T-cell (primary cell): ENCODE measurements at places on chromosomes 2 and 18.

DNA sequence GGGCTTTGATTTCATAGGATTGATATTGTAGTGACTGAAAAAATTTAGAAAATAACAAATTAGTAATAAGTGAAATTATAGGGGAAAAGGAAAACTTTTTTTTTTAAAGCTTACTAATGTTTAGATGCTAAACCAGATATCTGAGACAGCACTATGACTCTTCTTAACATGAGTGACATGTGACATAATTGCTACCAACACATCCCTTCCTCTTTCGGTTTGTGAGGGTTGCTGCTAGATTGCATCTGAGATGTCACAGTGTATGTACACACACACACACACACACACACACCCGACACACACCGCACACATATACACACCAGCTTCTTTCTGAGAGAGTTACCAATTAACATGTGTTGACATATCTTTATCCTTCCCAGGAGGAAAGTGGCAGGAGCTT, 18.0 kb downstream of the RAPGEF4 start:
- DNase-seq = no peak

- DNase-seq = no peak
Observed at GRCh38 chr18:8519102-8519501, 90.1 kb upstream of the RAB12 start.

- DNase-seq = no peak
Observed at GRCh38 chr2:142876423-142876822, 1.0 kb upstream of the KYNU start.

DNA sequence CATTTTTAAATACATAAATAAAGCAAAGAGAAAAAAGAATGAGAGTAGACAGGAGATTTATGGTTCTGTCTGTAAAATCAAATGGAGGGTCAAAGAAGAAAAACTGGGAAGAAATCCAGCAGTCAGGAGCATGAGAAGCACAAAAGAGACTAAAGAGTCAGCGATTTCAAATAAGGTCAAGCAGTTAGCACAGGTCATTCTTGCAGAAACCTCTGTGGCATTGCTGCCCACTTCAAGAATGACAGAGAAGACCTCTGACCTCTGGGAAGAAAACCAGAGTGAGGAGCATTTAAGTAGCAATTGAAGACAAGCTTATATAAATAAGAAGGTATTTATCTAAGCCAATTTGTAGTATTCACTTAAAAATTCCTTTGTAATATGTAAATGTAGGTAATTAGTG, 172.0 kb upstream of the SPOPL start:
- no peak for DNase-seq

DNA sequence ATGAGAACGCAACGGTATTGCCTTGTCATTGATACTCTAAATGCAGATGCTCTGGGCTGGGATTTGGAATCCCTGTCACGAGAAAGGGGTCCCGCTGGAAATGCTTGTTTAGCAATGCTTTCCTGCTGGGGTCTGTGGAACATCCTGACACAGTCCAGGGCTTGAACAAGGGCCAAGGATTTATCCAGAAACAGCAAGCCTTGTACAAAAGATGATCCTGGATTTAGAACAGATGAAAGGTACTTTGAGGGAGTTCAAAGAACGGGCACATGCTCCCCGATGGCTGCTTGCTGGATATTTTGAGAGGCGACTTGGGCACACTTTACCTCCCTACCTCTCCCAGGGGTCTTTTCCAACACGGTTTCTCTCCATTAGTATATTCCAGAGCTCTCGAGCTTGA, 108.1 kb upstream of the CELF4 start:
- no peak for DNase-seq

DNA sequence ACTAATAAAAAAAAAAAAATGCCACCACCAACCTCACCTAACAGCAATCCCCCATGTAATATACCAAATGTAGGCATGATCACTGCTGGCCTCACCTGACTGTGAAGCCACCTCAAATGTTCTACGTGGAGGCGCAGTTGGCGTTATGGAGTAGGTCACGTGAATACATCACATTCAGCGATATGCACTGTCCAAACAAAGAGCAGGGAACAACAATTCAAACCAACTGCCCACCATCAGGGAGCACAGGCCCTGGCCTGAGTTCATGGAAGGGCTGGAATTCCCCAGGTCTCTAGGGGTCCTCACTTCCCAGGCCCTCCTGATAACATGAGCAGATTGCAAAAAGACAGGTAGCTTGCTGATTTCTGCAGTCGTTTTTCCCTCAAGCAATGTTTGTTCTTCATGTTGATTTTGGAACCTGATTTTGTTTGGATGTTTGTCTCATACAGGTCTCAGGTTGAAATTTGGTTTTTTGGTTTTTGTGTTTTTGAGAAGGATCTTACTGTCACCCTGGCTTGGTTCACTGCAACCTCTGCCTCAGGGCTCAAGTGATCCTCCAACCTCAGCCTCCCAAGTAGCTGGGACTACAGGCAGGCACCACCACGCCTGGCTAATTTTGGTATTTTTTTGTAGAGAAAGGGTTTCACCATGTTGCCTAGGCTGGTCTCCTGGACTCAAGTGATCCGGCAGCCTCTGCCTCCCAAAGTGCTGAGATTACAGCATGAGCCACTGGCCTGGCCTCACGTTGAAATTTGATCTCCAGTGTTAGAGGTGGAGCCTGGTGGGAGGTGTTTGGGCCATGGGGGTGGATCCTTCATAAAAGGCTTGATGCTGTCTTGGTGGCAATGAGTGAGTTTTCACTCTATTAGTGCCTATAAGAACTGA, 15.5 kb downstream of the TBC1D8 start:
- no peak for DNase-seq

DNA sequence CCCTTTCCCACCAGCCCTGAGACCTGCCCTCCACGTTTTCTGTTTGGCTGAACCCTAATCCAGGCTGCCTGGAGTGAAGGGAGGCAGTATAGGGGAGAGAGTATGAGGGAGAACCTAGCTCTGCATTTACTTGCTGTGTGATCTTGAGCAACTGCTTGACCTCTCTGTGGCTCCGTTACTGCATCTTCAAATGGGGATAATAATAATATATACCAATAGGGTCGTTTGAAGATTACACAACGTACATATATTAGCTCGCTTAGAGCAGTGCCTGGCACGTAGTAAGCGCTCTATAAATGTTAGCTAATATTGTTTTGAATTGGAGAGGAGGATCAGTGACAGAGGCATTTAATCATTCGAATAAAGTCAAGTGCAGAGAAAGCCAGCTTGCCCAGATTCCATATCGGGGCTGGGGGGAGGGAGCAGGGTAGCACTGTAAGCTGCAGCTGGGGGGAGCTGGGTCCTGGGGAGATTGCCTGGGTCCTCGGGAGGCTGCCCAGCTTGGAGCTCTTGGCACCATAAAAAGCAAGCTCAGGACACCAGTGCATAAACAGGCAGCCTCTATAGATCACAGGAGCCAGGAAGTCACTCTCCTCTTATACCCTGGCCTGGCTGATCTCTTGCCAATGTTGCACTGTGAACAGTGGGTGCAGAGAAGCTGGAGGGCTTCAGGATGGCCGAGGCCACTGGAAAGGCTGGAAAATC, 19.1 kb downstream of the KCNK3 start:
- no peak for DNase-seq

GRCh38 chr2:148519013-148519412, 125.5 kb upstream of the EPC2 start:
- DNase-seq = no peak

DNA sequence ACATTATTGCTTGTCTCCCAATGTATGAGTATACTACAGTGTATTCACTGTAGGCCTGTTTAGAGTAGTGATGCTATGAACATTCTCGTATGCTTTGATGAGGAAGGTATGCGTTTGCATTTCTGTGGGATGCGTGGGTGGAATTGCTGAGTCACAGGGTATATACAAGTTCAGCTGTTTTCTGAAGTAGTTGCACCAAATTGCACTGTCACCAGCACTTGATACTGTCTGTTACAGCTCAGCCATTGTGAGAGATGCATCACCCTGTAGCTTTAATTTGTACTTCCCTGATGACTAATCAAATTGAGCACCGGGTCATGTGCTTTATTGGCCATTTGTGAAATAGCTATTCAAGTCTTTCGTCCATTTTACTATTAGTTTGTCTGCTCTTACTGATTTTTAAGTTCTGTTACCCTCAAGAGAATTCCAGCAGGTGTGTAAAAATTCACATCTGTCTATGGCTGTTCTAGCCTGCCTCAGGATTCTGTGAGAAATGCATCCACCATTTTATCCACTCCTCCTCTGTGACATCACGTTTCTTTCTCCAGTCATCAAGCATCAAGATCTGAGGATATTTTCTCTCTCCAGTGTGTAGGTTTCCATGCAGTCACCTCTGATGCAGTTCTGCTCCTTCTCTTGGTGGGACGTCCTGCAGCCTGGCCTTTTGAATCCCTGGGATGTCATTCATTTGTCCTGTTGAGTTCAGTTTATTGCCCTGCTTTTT, 72.5 kb downstream of the DGKD start:
- DNase-seq = no peak

GRCh38 chr18:57523171-57523956, 63.1 kb downstream of the FECH start:
- no peak for DNase-seq

DNA sequence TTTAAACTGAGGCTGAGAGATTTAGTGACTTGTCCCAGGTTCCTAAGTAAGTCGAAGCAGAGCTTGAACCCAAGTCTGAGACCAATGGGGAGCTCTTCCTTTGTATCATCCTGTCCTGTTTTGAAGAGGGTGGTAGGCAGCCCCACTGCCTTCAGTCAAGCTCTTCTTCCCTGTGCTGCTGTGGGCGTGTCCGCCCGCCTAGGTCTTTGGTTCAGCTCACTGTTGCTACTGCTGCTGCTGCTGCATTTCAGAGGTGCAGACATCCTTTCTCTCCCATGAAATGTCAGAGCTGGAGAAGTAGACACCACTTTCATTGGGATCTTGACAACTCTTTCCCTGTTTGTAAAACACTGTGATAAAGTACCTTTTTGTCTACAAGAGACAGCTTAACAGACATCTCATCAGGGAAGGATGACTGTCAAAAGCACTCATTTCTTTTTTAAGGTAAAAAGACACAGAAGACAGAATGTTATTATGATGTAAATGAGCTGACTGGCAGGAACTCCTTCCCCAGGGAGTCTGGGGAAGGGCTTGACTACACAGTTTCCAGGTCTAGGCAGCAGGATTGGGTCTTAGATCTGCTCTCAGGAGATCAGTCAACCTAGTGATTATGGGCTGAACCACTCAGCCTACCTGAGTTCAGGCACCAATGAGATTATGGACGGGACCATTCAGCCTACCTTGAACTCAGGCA, 91.7 kb upstream of the TRIB2 start:
- DNase-seq = no peak

DNA sequence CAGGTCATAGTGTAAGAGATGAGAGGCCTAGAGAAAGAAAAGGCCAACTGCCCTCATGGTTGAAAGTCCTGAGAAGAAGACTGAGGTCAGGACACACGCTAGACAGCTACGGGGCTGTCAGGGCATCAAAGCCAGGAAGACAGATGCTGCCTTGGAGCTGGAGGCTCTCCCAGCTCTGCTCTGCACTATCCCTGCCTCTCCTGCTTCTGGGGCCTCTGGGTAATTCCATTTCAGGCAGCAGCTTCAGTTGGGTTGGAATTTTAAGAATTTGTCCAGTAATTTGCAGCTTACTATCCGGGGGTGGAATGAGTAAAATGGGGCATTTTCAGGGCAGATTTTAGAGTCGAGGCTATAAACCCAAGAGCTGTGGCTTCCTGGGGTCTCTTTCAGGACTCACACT, 76.2 kb upstream of the CTAGE1 start:
- DNase-seq = no peak

- DNase-seq = no peak
Observed at GRCh38 chr2:217467331-217467730, 535.5 kb downstream of the TNS1 start.

- no peak for DNase-seq
Observed at GRCh38 chr18:46555724-46556123, 101.3 kb downstream of the LOXHD1 start.

DNA sequence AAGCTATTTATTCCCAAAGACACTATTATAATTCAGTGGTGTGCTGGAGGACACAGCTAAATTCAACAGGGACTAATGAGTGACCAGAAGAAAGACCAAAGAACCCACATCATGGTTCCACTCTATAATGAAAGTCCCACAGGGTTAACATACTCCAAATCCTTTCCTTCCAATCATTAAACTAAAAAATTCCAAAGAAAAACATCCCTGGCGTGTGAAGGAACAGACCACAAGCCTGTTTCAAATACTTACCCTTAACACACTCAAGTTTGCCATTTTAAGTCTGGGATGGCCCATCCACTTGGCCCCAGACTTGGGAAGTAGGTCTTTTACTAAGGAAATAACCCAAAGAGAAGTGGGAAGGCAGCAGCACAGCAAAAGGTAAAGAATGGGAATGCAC, 150.1 kb upstream of the CCDC150 start:
- DNase-seq = no peak

DNA sequence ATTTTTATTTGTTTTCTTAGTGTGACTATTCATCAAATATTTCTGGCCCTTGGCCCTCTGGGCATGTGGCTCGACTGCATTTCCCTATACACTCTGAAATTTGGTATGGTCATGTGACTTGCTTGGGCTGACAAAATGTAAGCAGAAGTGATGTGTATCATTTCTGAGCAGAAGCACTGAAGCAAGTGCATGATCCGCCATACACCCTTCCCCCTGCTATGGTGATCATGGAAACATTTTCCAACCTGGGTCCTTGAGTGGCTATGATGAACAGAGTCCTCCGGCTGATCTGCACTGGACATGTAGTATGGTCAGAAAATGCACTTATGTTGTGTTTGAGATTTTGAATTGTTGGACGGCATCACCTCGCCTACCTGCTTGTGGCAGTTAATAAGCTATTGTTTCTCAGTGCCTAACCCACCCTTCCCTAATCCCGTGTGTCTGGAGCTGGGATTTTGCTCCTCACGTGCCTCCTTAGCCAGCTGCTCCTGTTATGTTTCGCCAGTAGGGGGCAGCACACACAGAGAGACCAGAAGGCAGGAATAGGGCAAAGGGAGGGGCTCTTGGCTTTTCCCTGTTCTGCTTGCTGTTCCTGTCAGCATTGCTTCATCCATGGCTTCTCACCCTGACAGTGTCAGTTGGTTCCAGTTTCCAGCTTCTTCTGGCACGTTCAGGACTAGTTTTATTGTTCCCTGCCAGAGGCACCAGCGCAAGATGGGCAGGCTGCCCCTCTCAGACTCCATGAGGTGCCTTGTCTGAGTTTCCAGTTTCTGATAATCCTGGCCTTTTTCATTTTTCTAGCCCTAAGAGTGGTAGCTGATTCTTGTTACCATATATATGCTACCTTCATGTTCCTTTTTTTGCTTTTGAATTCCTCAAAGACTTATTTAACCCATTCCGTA, 207.4 kb downstream of the ARL6IP6 start:
- no peak for DNase-seq

GRCh38 chr2:28096421-28096820, 205.9 kb downstream of the BABAM2 start:
- no peak for DNase-seq
